ENCODE measurements at places on chromosomes 11 and 22.
A peak's percentile ranks its signal among the peaks of the same experiment; 100 is the strongest.

DNA sequence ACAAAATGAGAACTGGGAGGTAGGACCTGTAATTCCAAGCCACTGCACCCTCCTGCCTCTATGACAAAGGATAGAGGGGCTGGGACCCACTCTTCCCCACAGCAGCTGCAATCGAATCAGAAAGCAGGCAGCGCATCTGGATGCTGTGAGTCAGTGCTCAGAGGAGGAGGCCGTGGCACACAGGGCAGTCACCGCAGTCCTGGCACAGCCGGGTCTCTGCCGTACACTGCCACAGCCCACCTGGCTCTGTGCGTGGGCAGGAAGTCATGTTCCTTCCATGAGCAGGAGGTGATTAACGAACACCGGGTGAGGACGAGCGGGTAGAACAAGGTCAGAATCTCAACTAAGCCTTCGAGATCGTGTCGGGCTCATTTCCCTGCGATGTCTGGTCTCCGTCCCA lies 30.2 kb upstream of the PPFIA1 start:
- no peak for DNase-seq

DNA sequence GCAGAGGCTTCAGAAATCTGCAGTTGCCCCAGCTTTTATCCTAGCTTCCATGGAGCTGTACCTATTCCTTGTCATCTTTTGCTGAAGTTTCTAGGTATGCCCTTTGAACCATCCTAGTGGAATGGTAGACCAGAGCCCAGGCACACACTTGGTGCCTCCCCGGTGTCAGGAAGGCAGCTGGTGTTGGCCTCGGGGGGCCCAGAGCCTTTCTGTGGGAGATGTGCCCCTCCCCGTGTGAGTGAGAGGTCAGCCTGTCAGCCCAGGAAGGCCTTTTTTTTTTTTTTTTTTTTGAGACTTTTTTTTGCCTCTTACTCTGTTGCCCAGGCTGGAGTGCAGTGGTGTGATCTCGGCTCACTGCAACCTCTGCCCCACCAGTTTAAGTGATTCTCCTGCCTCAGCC lies 58.4 kb downstream of the MED15 start:
- DNase-seq, result no peak

DNA sequence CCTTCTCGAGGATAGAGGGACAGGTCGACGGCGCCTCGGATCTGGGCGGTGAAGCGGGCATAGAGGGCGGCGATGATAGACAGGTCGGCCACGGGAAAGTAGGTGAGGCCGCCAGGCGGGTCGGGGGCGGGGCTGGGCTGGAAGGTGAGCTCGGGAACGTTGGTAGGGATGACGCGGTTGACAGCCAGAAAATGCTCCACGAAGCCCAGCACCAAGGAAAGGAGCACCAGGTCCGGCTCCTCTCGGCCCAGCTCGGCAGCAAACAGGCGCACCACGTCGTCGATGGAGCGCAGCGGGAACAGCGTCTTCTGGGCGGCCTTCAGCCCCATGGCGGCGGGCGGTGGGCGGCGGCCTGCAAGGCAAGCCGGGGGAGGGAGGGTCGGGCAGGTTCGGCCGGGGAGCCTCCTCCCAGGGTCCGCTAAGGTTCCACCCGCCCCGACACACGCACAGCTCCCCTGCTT lies 540 bp downstream of the MEN1 start:
- DNase-seq, result no peak

DNA sequence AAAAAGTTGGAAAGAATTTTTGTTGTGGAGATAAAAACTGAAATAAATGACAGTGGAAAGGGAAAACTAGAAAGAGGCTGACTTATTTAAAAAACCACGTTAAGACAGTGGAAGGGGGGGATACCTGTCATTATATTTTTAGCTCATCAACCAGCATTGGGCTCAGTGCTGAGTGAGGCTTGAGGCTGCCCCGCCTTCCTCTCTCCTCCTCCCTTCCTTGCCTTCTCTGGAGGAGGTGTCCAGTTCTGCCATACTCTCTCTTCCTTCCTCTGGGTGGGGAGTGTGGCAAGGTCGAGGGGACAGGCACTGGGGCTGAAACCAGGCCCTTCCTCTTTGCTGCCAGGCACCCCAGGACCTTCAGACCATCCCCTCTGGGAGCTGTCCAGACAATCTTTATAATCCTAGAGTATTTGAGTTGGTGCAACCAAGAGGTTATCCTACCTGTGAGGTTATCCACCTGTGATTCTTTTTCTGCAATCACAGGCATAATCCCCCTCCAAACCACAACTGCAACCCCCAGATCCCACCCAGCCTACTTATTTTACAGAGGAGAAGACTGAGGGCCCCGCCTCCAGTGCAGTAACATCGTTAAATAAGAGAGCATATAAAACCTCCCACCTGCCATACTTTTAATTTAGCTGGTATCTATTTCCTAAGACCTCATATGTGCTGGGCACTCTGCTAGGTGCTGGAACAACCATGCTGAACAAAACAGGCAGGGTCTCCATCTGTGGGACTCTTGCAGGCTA lies 578.5 kb downstream of the BUD13 start:
- no peak for DNase-seq

DNA sequence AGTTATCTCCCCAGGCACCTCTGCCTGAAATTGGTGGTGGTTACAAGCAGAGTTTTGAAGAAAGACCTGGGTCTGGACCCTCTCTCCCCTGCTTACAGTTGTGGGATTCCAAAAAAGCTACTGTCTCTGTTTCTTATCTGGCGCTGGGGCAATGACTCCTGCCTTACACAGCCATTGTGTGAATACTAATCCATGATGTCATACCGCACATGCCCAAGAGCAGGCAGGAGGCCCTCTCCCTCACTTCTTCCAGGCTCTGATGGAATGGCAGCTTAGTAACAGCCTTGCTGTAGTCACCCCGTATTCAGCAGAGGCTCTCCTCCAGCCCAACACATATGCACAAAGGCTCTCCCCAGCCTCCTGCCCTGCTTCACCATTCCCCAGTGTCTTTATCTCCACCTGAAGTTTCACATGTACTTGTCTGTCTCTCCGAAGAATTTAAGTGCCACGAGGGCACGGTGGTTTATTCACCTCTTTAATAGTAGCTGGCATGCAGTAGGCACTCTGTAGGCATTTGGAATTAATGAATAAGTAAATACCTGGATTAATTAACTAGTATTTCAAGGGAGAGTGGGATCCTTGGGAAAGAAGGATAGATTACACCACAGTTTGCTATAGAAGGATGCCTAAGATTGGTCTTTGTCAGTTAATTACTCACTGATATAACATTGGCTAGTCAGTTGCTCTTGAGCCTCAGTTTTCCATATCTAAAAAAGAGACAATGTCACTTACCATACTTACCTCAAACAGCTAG lies 165.6 kb downstream of the ETS1 start:
- no peak for DNase-seq

- DNase-seq, result peak; percentile 90
Observed at GRCh38 chr11:71927820-71928736, at the start of gene XNDC1N. Gene XNDC1N (minus strand): TSS chr11:71928594. CDS start chr11:71923353, 5,241 bp downstream.

- no peak for DNase-seq
Observed at GRCh38 chr11:45395421-45395820, 109.3 kb upstream of the SYT13 start.

DNA sequence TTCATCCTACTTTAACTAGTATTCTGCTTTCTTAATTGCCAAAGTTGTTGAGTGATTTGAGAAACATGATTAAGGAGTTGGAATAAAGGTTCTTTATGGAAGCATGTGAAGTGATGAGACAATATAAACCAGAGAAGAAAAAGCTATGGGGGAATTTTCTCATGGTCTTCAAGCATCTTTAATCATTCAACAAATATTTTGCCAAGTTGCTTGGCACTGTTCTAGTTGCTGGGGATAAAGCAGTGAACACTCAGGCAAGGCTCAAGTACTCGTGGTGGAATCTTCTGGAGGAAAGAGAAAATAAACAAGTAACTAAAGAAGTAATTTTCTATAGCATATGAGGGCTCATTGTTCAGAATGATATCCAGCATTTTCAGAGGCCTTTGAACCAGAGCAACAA lies 9.2 kb upstream of the PIWIL4 start:
- DNase-seq, result no peak

DNA sequence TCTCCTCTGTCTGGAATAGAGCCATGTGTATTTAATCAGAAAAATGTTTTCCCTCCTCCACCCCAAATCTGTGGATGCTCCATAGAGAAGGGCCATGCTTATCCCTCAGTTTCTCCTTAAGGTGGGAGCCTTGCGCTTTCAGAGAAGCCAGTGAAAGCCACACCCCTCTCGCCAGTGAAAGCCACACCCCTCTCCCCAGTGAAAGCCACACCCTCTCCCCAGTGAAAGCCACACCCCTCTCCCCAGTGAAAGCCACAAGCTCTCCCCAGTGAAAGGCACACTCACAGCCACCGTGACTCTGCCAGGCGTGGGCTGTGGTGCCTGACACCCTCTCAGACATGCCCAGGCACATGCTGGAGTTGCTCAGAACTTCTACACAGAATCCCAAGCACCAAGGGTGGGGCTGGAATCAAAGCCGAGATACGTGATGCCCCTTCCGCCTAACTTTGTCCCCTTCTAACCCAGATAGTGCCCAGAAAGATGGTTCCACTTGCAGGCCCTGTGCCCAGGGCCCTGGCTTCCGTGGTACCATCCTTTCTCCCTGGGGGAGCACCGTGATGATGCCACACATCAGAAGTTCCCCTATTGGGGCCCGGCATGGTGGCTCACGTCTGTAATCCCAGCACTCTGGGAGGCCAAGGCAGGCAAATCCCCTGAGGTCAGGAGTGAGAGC lies 16.5 kb upstream of the PRR5 start:
- peak; percentile 83 for DNase-seq

DNA sequence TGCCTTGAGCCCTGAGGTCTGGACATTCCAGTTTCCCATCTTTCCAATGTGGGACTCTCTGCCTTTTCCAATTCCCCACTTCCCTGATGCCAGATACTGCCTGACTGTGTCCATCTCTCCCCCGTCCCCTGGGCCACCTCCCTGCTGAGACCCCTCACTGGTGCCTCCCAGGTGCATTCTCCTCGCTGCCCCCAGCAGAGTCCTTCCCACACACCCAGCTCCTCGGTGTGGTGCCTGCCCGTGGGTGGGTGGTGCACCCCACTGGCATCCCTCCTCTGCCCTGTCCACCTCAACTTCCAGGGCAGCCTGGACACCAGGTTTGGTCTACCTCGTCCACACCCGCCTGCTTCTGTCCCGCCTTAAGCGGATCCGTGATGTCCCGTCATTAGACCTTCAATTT lies 4.9 kb upstream of the MRGPRF start:
- DNase-seq, result no peak

DNA sequence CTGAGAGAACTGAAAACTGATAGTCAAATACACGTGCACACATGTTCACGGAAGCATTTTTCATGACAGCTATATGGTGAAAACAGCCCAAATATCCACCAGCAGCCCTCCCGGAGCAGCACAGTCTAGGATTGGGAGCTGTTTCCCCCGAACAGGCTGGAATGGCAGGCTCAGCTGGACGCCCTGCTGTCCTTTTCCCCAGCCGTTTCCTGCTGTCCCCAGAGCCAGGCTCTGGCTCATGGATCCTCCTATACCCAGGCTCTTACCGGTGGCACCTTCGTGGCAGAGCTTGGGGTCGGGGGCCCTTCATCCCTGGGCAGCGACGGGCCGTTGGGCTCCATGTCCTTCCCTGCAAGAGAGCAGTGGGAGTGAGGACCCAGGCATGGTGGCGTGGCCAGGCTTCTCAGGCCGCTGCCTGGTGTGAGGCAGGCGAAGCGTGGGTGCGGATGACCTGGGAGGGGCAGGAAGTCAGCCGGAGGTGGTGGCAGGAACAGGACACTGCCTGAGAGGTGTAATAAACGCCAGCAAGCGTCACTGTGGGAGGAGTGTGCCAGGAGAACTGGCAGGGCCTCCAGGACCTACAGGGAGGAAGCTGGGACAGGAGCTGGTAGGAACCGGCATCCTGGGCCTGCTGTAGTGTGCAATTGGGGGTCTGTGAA lies 38.8 kb downstream of the OSBPL5 start:
- DNase-seq, result no peak

DNA sequence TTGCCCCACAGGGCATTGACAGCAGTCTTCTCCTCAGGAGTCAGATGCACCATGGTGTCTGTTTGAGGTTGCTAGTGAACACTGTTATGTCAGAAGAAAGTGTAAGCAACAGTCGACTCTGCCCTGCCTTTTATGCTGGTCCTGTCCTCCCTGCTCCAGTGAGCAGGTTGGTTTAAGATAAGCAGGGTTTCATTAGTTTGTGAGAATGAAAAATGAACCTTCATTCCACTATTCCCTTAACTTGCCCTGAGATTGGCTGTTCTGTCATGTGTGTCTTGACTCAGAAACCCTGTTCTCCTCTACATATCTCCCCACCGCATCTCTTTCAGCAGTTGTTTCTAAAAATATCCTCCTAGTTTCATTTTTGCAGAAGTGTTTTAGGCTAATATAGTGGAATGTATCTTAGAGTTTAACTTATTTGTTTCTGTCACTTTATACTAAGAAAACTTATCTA lies at the start of gene HBD:
Gene HBD (minus strand): TSS at position 103 of the 454 bp plus-strand sequence. CDS start 50 bp downstream, at position 53.
- no peak for DNase-seq

DNA sequence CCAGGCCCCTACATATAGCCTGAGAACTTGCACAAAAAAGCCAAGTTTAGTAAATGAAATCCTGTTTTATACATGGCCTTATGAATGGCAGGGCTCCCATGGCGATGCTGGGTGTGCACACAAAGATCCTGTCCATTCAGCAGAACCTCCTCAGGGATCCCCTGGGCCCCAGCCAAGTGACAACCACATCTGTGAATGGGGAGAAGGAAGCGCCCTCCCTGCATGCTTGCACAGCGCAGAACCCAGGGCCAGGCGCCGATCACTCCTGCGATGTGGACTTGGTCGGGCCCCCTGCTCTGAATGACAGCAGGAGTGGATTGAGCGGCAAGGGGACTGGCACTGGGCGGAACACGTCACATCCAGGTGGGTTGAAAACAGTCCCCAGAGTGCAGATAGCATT lies 4.5 kb upstream of the CDC42EP2 start:
- no peak for DNase-seq

DNA sequence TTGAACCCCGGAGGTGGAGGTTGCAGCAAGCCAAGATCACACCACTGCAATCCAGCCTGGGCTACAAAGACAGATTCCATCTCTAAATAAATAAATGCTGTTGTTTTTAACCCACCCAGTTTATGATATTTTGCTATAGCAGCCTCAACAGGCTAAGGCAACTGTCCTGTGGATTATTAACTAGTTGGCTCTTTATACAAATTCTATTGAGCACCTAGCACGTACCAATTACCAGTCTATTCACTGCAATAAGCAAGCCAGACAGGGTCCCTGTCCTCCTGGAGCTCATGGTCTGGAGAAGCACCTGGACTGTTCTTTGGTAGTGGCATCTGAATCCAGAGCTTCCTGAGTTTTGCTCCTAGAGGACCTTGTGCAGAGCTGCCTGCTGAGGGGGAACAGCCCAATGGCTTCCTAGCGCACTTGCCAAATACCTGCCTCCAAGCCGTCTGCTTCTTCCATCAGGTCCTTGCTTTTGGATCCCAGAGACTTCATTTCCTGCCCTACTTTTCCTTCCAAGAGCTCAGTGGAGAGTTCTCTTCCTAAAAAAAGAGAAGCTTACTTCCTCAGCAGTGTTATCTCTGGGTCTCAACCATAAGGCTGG lies 49.9 kb upstream of the MICAL2 start:
- DNase-seq, result no peak

- DNase-seq, result no peak
Observed at GRCh38 chr11:2211113-2211971, 39.7 kb upstream of the TH start.

- DNase-seq, result peak; percentile 54
Observed at GRCh38 chr22:39622881-39623367, 52.4 kb downstream of the CACNA1I start.
